AG09309 (cell line): ENCODE measurements at places on chromosomes 1 and 21.

GRCh38 chr1:115301438-115302020 is 36.5 kb downstream of the NGF start:
- DNase-seq = no peak

DNA sequence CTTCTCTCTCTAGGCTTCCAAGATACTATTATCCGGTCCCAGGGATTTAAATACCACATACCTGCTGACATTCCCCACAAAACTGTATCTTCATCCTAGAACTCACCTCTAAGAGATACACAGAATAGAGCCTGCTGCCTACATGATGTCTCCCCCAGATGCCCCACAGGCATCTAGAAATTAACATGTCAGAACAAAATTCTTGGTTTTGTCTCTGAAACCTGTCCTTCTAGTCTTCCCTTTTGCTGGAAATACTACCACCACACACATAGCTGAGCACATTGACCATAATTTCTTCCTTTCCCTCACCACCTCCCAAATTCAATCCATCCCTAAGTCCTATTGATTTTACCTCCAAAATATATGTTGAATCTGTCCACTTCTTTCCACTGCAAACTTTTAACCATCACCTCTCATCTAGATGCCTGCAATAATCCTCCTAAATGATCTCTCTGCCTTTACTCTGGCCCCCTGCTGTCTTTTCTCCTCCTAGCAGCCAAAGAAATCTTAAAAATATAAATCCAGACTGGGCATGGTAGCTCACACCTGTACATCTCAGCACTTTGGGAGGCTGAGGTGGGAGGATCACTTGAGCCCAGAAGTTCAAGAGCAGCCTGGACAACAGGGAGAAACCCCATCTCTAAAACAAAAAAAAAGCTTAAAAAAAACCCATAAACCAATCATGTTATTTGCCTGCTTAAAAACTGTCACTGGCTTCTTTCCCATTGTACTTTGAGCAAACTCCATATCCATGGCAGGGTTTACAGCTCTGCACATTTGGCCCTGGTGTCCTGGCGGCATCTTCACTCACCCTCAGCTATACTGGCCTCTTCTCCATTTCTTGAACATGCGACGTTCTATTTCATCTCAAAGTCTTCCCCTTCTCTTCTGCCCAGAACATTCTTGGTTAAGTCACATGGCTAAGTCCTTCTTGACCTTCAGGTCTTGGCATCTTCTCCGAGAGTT is 6.2 kb upstream of the FAM76A start:
- DNase-seq = no peak

DNA sequence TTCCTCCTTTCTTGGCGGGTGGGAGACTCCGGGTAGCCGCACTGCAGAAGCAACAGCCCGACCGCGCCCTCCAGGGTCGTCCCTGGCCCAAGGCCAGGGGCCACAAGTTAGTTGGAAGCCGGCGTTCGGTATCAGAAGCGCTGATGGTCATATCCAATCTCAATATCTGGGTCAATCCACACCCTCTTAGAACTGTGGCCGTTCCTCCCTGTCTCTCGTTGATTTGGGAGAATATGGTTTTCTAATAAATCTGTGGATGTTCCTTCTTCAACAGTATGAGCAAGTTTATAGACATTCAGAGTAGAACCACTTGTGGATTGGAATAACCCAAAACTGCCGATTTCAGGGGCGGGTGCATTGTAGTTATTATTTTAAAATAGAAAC is 2.5 kb downstream of the OLIG2 start:
- DNase-seq = no peak

DNA sequence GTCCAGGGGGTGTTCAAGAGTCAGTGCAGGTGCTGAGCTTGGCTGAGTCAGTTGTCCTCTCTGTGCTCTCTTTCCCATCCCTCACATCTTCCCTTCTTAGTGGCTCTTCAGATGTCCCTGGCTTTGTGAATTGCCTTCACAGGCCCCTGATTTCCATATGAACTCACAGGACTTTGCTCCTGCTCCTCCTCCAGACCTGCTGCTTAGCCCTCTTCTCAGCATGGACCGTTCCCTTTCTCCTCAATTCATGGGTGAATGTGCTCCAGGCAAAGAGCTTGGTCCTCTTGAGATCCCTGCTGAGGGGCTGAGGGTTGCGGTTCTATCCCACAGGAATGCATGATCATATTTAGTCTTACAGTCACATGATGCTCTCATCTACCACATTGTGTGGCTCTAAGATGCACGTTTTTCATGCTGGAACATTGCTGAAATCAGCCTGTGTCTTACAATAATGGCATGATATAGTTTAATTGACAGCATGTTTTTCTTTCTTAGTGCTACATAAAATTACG is 30.5 kb downstream of the CACNA1E start:
- DNase-seq = no peak

- DNase-seq = no peak
Measured at GRCh38 chr21:15557925-15558324, 171.9 kb upstream of the USP25 start.

DNA sequence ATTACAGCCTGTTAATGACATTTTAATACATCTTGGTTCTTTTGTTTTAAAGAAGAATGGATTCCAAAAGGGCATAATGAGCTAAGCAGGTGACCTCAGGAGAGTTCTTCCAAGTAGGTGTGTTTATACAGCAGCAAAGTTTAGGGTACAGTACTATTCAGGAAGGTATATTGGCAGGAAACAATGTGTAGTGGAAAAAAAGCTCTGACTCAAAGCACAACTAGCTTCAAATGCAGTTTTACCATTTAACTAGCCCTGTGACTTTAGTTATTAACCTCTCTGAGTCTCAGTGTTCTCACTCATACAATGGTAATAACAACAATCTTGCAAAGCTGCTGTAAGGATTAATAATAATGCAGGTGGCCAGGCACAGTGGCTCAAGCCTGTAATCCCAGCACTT is 29.9 kb downstream of the FAF1 start:
- no peak for DNase-seq

- no peak for DNase-seq
Measured at GRCh38 chr1:2416403-2416802, 4.0 kb upstream of the PEX10 start.

DNA sequence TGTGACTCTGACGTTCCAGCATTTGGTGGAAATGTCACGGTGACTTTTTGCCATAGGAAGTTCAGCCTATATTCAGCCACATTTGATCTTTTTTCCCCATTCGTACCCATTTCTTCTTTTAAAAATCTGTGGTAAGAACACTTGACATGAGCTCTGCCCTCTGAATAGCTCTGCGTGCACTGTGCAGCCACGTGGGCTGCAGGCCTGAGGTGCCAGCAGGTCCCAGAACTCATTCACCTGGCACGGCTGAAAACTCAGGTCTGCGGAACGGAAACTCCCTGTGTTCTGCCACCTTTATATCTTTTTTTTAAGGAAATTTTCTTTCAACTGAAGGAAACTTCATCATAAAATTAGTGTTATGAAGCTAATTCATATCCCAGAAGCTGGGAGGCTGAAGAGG is 28.6 kb downstream of the CEP104 start:
- DNase-seq = no peak

DNA sequence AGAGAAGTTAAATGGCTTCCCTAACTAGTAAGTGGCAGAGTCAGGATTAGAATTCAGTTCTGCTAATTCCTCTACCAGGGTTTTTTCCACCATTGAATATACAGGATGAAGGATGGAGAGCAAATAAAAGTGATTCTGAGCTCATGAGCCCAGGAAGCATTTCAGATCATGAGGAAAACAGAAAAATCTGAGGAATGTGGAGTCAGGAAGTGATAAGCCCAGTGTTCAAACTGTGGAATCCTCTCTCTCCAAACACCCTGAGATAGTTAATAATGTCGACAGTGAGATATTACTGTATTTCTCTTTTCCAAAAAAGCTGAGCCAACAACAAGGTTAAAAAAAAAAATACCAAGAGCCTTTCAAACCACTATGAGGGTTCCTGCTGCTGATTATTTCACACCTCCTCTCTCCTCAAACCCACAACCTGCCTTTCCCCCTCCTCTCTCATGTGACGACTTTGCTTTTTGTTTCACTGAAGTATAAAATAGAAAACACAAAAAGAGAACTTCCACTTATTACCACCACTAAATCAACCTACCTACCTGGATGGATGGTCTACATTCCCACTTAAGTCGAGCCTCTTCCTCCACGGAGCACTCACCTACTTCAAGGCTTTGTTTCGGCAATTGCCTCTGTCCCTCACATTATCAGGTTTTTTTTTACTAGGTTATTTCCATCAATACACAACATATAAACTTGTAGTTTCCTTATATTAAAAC is 8.9 kb downstream of the SLAMF1 start:
- no peak for DNase-seq

- no peak for DNase-seq
Measured at GRCh38 chr1:177979272-177979671, 9.4 kb upstream of the SEC16B start.

- no peak for DNase-seq
Measured at GRCh38 chr1:1293263-1294249, 13.3 kb downstream of the SCNN1D start.

DNA sequence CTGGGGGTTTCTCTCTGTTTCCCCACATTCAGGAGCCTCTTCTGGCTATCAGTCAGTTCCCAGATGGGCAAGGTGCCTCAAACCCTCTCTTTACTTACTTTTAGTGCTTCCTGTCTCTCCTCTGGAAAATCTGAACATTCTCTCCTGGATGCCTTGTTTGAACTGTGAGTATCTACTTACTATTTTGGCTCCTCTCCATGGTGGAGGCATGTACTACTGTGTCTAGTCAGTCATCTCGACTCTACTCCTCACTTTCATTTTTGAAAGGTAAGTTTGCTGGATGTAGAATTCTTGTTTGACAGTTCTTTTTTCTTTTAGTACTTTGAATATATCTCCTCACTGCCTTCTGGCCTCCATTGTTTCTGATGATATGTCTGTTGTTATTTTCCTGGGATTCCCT is 70.9 kb upstream of the FAM78B start:
- no peak for DNase-seq

DNA sequence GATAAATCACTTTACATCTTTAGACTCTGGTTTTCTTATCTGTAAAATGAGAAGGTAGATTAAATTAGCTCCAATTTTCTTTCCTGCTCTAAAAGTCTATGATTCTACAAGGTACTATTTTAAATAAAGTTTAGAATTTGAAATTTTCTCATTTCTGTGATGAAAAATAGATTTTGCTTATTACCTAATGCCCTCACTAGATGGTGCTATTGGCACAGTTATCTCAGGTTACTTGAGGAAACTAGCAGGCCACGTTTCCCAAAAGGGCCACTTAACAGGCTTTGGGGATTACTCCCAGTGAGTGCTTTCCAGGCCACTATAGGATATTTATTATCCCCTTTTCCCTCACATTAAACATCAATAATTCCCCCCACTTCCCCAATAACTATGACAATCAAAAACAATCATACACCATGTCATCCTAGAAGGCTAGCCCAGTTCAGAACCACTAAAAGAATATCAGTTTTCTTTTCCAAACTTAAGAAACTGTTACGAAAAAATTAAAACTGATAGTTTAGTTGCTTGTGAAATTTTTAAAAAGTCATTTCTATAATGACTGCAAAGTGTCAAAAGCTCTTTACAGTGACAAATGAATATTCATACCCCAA is 30.6 kb downstream of the OMA1 start:
- peak; percentile 59 for DNase-seq

DNA sequence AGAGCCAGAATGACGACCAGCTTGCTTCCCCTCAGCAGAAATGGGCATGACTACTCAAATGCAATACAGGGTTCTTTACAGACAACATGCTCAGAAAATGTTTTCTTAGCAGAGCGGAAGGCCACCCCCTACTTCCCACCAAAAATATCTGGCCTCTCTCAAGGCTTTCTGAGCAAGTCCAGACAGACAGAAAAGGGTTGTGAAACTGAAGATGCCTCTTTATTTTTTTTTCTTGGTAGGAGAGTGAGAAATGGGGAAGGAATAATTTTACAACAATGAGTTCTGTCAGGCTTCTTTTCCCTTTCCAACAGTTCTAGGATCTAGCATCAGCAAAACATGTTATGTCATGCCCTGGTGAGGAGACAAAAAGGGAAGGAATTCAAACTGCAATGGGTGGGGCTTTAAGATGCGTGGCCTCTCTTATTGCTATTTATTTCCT is 172.0 kb upstream of the CAMK1G start:
- no peak for DNase-seq

GRCh38 chr1:201457508-201457960 is 11.5 kb downstream of the PHLDA3 start:
- DNase-seq = no peak

DNA sequence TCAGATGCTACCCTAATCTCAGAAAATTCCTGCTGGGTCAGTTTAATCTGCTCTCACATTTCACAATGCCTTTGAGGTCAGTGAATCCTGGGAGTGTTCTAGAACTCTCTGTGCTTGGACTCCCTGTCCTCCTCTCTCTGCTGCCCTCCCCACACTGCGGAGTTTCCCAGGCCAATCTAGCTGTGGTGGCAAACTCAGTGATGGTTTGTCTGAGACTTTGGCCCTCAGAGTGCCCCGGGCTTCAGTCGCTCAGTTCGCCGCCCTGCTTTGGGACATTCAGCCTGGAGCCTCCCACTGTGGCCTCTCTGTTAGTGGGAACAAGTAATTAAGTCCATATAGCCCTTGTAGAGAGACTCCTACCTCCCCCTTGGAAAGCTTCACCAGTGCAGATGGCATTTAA is 7.1 kb downstream of the C1orf226 start:
- no peak for DNase-seq

GRCh38 chr1:92929461-92929860 is 31.8 kb downstream of the DIPK1A start:
- no peak for DNase-seq

DNA sequence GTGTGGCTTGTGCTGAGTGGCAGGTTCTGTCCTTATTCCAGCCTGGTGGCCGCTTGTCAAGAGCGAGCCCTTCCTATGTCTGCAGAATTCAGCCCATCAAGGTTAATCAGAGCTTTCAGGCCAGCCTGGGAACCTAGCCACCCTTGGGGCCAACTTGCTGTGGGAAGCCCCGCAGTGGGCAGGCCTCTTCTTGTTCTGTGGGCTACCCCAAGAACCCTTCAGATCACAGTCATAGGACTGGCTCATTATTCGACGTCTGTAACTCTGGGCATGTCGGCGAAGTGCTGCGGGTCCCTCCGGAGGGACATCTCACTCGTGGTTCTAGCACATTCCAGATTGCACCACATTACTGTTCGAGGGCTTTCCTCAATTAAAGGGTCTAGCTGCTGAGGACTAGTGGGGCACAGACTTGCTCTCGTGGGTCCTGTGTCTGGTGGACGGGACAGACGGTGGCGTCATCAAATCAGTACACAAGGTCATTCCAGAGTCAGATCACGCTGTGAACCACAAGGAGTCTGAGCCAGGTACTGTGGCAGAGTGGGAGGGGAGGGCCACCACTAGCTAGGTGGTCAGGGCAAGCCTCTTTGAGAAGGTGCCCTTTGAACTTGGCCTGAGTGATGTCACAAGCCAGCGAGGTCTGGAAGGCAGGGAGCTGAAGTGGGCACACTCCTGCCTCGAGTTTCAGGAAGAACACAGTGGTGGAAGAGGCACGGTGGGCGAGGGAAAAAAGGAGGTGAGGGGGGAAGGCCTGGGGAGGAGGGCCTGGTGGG is 20.3 kb upstream of the TNFRSF1B start:
- no peak for DNase-seq

DNA sequence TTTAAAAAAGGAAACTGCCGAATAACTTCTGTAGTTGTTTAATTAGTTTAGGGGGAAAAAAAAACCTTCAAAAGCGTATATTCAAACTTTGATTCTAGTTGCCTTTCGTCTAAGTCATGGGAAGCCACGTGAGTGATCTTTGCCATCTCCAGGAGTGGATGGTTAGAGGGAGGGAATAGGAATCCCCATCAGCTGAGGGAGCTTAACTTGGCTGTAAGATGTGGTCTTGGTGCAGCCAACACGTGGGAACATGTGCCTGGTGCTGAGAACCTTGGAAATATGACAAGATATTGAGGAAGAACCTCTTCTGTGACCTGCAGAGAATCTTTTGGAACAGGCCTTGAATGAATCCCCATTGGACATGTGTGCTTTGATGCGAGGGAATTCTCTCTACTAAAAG is 1.7 kb downstream of the BACE2 start:
- no peak for DNase-seq

GRCh38 chr1:177945943-177946650 is 23.8 kb downstream of the SEC16B start:
- peak; percentile 11 for DNase-seq
